ENCODE measurements at places on chromosomes 5 and 9.

- no peaks in the 10 kb centered on the region for H3K4me1 ChIP-seq
- peaks cover 37% of the 10 kb centered on the region for H3K36me3 ChIP-seq
- H3K27me3 ChIP-seq: no peaks in the 10 kb centered on the region
- DNase-seq: peak; percentile 12
- no peak overlapping the region for H3K27ac ChIP-seq
- H3K4me3 ChIP-seq: no peak overlapping the region
Measured at GRCh38 chr9:100108559-100108958, 9.5 kb downstream of the INVS start.

DNA sequence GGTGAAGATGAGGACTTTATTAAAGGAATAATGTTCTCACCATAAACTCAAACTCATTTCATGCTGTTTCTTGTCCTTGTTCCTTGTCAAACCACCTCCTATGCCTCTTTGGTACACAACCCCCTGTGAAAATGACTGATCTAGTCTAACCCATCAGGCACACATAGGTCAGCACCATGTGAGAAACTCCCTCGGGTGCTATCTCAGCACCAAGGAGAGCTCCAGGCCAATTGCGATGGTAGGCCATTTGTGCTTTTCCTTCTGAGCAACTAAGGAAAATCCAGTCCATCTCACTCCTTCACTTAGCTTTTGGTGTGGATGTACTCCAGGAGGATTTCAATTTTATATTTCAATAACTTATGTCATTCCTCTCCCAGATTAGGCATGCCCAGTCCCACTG, 199.8 kb downstream of the ZNF608 start:
- H3K4me1 ChIP-seq: no peaks in the 10 kb centered on the region
- no peak overlapping the region for H3K27ac ChIP-seq
- no peaks in the 10 kb centered on the region for H3K27me3 ChIP-seq
- DNase-seq: no peak
- no peak overlapping the region for H3K4me3 ChIP-seq

DNA sequence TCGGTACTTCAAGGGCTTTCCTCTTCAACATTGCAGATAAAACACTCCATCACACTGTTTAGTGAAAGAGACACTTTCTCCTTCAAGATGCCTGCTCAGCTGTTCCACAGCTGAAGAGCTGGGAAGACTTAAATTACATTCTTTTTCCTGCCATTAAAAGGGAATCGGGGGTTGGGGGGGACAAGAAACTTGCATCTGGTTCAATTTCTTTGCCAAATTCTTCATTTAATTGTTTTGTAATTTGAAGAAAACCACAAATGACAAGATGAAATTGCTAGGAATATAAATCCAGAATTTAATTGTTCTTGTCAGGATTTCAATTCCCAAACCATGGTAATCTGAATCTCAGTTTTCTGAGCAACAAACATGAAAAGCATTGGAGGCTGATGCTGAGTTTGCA, 478.3 kb downstream of the EBF1 start:
- no peaks in the 10 kb centered on the region for H3K4me1 ChIP-seq
- no peak for DNase-seq

- H3K4me3 ChIP-seq: peak overlapping the region; percentile 41
- H3K27ac ChIP-seq: no peak overlapping the region
- peaks cover 11% of the 10 kb centered on the region for H3K4me1 ChIP-seq
- peaks cover 36% of the 10 kb centered on the region for H3K36me3 ChIP-seq
- no peaks in the 10 kb centered on the region for H3K27me3 ChIP-seq
Measured at GRCh38 chr5:179795049-179795862, 1.5 kb downstream of the LTC4S start.

DNA sequence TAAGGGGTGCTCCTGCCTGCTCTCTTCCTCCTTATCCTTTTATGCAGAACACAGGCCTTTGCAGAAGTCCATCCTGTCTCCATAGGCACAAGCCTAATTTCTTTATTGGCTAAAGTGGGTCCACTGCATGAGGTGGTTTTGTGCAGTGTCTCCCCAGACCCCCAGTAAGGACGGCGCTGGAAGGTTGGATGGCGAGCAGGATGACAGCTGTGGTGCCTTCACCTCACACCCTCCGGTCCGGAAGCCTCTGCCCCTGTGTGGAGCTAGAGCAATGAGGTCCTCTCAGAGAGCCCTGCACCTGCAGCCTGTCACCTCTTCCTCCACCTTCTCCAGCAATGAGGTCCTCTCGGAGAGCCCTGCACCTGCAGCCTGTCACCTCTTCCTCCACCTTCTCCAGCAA, 393.7 kb upstream of the IRX1 start:
- H3K27me3 ChIP-seq: peaks cover 23% of the 10 kb centered on the region
- no peak for DNase-seq
- no peaks in the 10 kb centered on the region for H3K36me3 ChIP-seq
- H3K4me3 ChIP-seq: no peak overlapping the region
- no peaks in the 10 kb centered on the region for H3K4me1 ChIP-seq
- H3K27ac ChIP-seq: no peak overlapping the region

DNA sequence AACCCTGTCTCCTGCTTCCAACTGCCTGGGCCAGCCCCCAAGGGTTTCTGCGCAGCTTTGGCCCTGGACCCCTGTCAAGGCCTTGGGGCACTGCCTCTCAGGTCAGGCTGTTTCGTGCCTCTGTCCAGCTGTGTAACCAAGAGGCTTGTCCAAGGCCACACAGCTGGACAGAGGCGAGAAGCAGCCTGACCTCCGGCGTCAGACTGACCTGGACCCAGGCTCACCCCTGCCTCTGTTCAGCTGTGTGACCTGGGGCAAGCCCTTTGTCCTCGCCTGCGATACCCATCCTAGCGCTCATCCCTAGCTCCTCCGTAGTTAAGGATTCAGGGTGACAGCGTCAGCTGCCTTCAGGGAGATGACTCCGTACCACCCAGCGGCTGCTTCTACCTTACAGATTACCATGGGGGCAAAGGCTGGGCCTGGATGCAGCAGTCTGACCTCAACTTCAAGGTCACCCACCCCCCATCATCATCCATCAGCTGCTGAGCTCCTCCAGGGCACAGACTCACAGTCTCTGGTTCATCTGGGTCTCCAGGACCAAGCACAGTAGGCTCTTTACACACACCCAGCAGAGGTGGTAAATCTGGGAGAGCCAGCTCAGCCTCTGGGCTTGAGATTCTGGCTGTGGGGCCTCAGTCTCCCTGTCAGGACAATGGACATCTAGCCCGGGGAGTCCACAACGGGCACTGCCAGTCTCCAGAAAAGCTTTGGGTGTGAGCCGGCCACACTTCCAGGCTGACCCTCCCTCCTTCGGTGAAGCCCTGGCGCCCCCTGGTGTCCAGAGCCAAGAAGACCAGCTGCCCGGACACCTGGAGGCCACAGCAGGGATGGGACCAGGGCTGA, 7.9 kb downstream of the AK1 start:
- no peaks in the 10 kb centered on the region for H3K4me1 ChIP-seq
- no peaks in the 10 kb centered on the region for H3K36me3 ChIP-seq
- DNase-seq: peak; percentile 73
- no peak overlapping the region for H3K27ac ChIP-seq

GRCh38 chr5:165525271-165525670, 2019.9 kb downstream of the MAT2B start:
- DNase-seq: no peak
- no peaks in the 10 kb centered on the region for H3K27me3 ChIP-seq
- H3K27ac ChIP-seq: no peak overlapping the region
- no peak overlapping the region for H3K4me3 ChIP-seq
- no peaks in the 10 kb centered on the region for H3K36me3 ChIP-seq
- H3K4me1 ChIP-seq: no peaks in the 10 kb centered on the region

- H3K27me3 ChIP-seq: no peaks in the 10 kb centered on the region
- H3K4me3 ChIP-seq: peak overlapping the region; percentile 70
Measured at GRCh38 chr5:76403766-76404222, 709 bp downstream of the IQGAP2 start.

- H3K4me1 ChIP-seq: peaks cover 16% of the 10 kb centered on the region
- H3K36me3 ChIP-seq: peaks cover 58% of the 10 kb centered on the region
- no peak overlapping the region for H3K27ac ChIP-seq
- DNase-seq: no peak
- no peaks in the 10 kb centered on the region for H3K27me3 ChIP-seq
- H3K4me3 ChIP-seq: no peak overlapping the region
Measured at GRCh38 chr9:125235804-125236519, 5.2 kb downstream of the HSPA5 start.

DNA sequence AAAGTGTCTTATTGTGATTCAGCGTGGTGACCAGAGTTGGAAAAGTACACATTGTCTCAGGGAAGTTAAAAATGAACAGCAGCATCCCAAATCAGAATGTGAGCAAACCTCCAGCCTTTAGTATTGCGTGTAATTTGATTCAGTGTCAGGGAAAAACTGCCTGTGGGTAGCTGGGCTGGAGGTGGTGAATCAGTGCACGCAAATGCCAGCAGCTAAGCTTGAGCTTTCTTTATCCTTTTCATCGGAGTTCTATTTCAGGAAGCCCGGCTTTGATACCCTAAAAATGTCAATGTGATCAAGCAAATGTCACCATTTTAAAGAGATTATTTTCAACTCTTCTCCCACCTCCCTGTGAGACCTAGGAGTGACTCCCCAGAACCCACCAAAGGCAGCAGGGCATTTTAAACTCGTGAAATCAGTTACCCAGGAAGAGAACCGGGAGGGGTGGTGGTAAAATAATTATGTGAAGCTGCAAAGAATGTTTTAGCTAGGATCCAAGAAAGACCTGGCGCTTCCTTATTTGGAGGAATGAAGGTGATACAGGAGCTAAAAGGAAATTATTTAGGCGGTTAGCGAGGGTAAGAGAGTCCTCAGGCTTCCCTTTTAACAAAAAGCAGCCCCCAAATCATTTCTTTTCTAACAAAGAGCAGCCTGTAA, 25.7 kb upstream of the C5orf47 start:
- no peaks in the 10 kb centered on the region for H3K4me1 ChIP-seq
- peaks cover 3% of the 10 kb centered on the region for H3K36me3 ChIP-seq
- DNase-seq: no peak
- no peak overlapping the region for H3K4me3 ChIP-seq
- no peaks in the 10 kb centered on the region for H3K27me3 ChIP-seq

DNA sequence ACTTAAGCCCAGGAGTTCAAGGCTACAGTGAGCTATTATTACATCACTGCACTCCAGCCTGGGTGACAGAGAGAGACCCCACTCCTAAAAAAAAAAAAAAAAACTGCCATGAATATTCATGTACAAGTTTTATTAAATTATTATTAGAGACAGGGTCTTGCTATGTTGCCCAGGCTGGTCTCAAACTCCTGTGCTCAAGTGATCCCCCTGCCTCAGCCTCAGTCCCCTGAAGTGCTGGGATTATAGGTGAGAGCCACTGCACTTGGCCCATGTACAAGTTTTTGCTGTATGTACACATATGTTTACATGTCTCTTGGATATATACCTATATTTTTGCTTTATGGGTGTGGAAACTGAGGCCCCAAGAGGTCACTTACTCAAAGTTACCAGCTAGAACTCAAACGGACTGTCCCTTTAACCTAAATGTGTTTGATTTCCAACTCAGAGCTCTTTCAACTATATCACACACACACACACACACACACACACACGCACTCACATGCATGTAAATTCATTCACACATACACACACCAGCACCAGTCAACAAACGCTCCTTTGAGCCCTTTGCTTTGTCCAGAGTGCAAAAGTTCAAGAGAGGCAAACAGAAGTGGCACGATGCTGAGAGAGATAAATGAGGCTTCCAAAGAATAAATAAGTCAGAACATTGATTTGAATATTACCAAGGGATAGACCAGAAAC, 42.3 kb upstream of the STRBP start:
- no peak for DNase-seq
- no peaks in the 10 kb centered on the region for H3K27me3 ChIP-seq
- H3K4me3 ChIP-seq: no peak overlapping the region
- no peak overlapping the region for H3K27ac ChIP-seq
- no peaks in the 10 kb centered on the region for H3K36me3 ChIP-seq
- H3K4me1 ChIP-seq: no peaks in the 10 kb centered on the region

DNA sequence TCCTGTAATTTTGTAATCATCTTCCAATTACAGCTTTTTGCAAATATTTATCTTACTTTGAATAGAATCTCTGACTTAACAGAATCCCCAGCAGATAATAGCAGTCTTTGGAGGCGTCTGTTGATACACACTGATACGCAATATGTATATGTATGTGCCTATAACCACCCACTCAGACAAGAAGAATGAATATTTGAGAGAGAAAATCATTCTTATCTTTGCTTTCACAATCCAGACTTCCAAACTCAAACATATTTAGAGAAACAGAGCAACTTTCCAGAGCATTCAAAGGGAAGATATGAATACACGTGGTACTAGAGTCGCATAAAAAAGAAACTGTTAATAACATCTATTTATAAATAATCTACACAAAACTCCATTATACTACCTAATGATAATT, 6.1 kb downstream of the RORB start:
- H3K27ac ChIP-seq: no peak overlapping the region
- no peaks in the 10 kb centered on the region for H3K4me1 ChIP-seq
- peaks cover 39% of the 10 kb centered on the region for H3K27me3 ChIP-seq
- no peak overlapping the region for H3K4me3 ChIP-seq
- H3K36me3 ChIP-seq: no peaks in the 10 kb centered on the region
